ENCODE measurements at places on chromosomes 11 and 22.

- DNase-seq: no peak
These were observed at the start of gene LUZP2 for GRCh38 chr11:24496736-24497725. Gene LUZP2 (plus strand): TSS chr11:24497053.

- no peak for DNase-seq
These were observed 61.5 kb upstream of the EP300 start for GRCh38 chr22:41030891-41031290.

DNA sequence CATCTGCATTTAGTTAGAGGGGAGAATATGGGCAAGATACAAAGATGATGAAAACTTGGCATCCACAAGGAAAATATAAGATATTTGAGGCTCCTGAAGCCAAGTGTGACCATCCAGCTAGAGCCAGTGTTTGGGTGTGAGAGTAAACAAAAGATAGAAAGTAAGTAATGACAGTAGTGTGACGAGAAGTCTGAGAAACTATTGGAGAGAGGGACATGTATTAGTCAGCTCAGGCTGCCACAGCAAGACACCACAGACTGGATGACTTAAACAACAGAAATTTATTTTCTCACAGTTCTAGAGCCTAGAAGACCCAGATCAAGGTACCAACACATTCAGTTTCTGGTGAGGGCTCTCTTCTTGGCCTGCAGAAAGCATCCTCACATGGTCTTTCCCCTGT, 6.4 kb upstream of the CCKBR start:
- no peak for DNase-seq

GRCh38 chr11:80636999-80637398, 1196.2 kb upstream of the TENM4 start:
- no peak for DNase-seq

DNA sequence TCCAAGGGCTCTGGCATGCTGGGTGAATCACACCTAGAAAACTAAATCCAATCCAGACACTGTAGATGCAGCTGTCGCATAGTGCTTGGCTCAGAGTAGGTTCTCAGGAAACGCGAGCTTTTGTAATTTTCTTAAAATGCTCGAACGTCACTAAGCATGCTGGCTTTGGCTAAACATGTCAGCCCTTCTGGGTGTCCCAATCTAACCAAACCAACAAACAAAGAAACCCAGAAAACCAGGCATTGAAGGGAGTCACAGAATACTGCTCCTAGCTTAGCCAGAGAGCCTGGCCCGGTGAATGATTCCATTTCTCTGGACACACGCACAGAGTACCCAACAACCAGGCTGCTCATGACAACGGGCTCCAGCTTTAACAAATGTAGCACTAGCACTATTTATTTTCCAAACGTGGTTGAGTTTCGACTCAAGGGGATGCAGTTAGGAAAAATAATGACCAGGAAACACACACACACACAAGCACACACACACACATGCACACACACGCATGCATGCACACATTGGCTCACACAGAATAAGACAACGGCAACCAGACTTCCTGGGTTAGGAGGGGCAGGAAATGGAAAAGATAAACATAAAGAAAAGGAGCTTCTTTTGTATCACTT, 492.6 kb downstream of the MIAT start:
- no peak for DNase-seq

DNA sequence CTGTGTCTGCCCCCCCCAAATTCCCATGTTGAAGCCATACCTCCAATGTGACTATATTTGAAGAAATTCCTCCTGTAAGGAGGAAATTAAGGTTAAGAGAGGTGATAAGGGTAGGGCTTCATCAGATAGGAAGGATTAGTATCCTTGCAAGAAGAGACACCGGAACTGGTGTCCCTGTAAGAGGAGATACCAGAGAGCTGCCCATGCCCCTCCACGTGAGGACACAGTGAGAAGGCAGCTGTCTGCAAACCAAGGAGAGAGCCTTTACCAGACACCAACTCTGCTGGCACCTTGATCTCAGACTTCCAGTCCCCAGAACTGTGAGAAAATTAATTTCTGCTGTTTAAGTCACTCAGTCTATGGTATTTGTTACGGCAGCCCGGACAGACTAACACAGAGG, 109.3 kb downstream of the ARFGAP2 start:
- no peak for DNase-seq

GRCh38 chr11:2378527-2379210, 1.6 kb downstream of the CD81 start:
- DNase-seq: no peak

DNA sequence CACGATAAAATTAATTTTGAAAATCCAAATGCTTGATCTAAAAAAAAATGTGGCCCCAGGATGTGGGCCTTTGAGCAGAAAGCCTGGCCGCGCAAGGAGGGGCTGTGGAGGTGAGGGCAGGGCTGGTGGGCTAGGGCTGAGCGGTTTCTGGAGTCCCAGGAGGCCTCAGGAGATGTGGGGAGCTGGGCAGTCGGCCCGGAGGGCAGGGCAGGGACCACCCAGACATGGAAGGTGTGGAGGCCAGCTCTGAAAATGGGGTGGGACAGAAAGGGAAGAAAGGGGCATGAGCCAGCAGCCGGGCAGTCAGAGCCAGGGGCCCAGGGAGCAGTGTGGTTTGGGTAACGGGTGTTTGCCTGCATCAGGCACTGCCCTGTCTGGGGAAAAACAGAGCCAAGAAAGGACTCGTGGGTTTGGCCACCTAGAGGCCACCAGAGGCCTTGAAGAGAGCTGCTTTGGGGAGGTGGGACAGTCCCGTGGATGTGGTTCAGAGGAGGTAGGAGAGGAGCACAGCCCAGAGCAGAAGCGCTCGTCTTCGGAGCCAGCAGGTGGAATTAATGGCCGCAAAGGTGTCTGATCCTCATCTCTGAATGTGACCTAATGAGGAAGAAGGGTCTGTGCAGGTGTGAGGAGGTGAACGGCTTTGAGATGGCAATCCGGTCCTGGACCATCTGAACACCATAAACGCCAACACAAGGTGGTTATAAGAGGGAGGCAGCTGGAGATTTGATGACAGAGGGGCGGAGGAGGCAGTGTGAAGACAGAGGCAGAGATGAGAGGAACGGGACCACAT, 50.2 kb downstream of the IGF2 start:
- DNase-seq: peak; percentile 8

GRCh38 chr11:995752-996420, 40.6 kb downstream of the MUC6 start:
- DNase-seq: no peak

DNA sequence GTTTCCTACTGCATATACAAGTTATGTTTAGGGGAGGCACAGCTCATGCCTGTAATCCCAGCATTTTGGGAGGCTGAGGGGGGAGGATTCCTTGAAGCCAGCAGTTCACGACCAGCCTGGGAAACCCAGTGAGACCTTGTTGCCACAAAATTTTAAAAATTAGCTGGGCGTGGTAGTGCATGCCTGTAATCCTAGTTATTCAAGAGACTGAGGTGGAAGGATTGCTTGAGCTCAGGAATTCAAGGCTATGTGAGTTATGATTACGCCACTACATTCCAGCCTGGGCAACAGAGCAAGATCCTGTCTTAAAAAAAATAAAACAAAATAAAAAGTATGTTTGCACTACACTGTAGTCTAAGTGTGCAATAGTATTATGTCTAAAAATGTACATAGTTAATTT, 108.8 kb upstream of the TEAD1 start:
- DNase-seq: no peak

- no peak for DNase-seq
These were observed 11.8 kb downstream of the SWAP70 start for GRCh38 chr11:9675691-9676090.

DNA sequence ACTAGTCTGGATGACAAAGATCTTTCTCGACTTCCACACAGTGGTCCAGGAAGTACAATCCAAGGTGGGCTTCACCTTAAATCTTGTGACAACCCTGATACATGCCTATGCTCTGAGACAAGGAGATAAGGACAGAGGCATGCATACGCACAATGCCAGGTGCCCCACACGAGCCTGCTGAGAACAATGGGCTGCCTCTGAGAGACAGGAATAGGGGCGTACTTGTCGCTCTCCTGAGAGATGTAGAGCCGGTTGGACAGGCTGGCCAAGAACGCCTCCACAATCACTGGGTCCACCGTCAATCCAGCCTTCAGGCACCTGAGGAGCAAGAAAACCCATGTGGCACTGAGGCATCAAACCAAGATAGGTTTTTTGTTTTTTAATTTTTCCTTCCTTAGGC, 25.5 kb downstream of the SERPIND1 start:
- DNase-seq: no peak

All from activated T-cell treated with anti-CD3 and anti-CD28 coated beads, Interleukin-2, amount 50 U/mL, for 48 hours (primary cell).